ENCODE measurements at places on chromosomes 2 and 18. TPM values are rescaled to one million over a fixed set of nuclear protein-coding genes. Genes with fewer than 3 reads are reported as not detected.

RGPD3 gene
- not detected for total RNA-seq

ASAP2 gene
- not detected for total RNA-seq

SAG gene
- total RNA-seq: not detected

EFHD1 gene
- not detected for total RNA-seq

SRD5A2 gene
- 0.04 TPM for total RNA-seq

TUBB8B gene
- not detected for total RNA-seq

STARD6 gene
- not detected for total RNA-seq

MPV17 gene
- total RNA-seq: 126 TPM

ASNSD1 gene
- 43.8 TPM for total RNA-seq

BCL2 gene
- 263 TPM for total RNA-seq

NCKAP5 gene
- not detected for total RNA-seq

TMEFF2 gene
- not detected for total RNA-seq

SERPINB3 gene
- total RNA-seq: not detected

NT5DC4 gene
- total RNA-seq: not detected

TUBA4B gene
- total RNA-seq: not detected

CAPN14 gene
- 2.0 TPM for total RNA-seq
